ENCODE measurements at places on chromosomes 13 and 19.

- no peak for ATAC-seq
These were observed 24.2 kb downstream of the RASA3 start for GRCh38 chr13:114108141-114108761.

GRCh38 chr19:38070573-38070972 is 153.4 kb downstream of the DPF1 start:
- ATAC-seq, result peak; percentile 63

- ATAC-seq, result no peak
These were observed 565.1 kb downstream of the LIG4 start for GRCh38 chr13:107650081-107650701.

DNA sequence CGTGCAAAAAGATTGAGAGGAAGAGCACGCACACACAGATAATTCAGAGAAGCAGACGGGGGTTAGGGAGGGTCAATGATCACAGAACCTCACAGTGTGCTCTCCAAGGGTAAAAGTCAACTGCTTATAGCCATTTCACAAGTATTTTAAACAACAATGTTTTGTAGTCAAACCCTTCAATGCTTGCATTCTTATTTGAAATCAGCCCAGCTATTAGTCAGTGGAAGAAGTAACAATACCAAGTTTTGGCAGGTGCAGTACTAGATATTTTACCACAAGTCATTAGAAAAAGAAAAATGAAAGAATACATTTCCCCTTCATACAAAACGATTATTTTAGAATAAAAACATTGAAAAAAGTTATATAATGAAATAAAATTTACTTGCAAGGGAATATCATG is 2.6 kb downstream of the CSNK1A1L start:
- no peak for ATAC-seq

DNA sequence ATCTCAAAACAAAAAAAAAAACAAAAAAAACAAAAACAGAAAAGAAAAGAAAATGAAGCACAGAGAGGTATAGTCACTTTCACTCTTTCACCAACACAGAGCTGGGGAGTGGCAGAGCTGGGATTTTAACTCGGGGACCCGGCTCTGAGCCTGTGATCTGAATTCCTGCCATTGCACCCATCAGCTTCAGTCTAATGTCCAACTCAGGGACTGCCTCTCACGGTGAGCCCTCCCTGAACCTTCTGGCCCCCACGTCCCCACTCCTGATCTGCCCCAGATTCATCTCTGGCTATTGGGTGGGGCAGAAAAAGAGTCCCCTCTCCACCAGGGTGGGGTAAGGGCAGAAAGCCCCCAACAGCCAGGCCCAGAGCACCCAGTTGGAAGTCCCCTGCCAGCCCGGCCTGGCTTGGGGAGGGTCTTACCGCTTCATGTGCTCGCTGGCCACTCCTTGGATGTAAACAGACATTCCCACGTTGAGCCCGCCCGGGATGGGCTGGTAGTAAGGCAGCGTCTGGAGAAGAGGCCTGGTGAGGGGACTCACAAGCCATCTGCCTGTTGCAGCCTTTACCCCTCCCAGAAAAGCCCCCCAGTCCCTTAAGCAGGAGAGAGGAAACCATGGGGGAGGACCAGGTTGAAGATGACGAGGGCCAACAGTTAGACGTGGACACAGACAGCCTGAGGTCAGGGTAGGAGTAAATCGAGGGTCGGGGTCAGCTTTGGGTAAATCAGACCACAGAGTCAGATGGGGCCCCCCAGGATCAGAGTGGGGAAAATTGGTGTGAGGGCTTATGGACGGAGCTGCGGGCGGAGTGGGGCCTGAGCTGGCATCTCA is 520 bp downstream of the LGALS4 start:
- no peak for ATAC-seq

GRCh38 chr13:109725297-109725696 is 61.1 kb downstream of the IRS2 start:
- ATAC-seq, result no peak

DNA sequence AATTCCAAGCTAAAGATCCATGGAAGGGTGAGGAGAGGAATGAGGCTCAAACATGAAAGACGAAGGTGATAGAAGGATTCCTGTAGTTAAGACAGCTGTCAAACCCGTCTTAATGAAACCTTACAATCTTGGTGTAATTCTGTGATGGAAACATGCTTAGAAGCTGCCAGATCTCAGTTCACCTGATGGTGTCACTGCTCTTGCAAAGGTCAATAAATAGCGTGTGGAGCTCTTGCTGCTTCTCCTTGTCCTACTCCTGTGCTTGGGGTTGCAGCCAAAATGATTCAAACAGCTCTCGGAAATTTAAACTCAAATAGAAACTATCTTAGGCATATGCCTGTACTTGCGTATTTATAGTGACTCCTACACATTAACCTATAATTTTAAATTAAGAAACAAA is 1705.0 kb downstream of the OLFM4 start:
- peak; percentile 60 for ATAC-seq

DNA sequence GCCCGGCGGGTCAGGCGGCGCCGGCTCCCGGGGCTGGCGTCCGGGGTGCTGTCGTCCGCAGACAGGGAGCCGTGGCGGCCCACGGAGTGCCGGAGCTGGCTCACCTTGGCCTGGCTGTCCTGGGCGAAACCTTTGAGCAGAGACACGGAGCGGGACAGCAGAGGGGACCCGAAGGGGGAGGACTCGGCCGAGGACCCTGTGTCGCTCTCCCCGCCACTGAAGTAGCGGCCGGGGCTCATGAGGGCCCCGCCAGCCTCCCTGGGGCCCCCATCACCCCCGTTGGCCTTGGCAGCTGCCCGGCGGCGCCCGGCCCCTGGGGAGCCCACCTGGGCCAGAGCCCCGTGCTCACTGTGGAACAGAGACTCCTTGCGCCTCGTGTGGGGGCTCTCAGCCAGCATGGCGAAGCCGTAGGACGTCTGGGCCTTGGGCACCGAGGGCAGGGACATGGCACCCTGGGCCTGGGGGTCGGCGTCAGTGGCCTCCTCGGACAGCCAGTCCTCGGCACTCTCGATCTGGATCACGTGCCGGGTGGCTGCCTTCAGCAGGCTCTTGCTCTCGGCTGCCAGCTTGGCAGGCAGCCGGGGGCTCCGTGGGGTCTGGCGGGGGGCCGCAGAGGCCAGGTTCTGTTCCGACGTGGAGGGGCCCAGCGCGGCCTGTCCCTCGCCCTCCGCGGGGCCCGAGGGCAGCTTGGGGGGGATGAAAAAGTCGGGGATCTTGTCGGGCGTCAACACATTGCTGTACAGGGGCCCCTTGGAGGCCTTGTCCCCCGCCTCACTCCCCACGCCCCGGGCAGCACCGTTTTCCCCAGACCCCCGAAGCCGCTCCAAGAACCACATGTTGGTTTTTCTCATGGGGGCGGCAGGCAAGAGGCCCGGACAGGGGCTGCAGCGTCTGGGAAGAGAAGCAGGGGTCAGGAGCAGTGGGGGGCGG is 1.2 kb downstream of the C2CD4C start:
- ATAC-seq, result no peak

- ATAC-seq, result no peak
These were observed 24.6 kb upstream of the IGSF23 start for GRCh38 chr19:44588771-44589112.
